ENCODE measurements at places on chromosomes 1 and 21.

DNA sequence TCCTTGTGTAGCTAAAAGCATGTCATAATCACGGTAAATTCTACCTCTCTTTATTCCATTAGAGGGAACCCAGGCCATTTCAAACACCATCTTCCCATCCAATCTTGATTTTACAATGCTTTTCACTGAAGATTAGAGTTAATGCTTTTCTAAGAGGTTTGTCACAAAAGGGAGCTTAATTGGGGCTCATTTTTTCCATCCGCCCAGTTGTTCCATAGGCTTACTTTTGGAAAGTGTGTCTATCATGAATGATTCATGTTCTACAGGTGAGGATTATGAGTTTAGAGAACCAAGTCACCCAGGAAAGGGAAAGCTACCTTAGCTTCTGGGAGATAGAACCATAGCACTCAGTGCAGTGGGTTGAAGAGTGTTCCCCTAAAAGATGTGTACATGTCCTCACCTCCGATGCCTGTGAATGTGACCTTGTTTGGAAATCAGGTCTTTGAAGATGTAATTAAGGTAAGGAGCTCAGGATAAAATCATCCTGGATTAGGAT, 286.9 kb upstream of the RUNX1 start:
- DNase-seq = no peak

GRCh38 chr21:28761674-28762356, 230.9 kb downstream of the LTN1 start:
- DNase-seq = no peak

GRCh38 chr1:214385428-214385827, 104.5 kb downstream of the SMYD2 start:
- no peak for DNase-seq

DNA sequence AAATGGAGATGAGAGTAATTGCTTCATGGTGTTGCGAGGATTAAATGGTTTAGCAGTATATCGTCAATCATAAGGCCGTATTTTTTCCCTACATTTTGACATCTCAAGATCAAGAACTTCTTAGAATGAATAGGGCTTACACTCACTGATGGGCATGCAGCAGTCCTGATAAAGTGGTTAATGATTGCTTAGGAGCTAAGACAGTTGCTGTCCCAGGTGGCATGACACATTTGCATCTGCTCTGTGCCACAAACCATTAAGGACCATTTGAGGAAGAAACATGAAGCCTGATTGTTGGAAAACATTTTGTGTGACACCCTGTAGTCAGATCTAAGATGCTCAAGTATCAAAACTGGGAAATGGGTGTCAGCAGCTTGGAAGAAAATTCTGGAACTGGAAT, 81.0 kb upstream of the SGIP1 start:
- no peak for DNase-seq

DNA sequence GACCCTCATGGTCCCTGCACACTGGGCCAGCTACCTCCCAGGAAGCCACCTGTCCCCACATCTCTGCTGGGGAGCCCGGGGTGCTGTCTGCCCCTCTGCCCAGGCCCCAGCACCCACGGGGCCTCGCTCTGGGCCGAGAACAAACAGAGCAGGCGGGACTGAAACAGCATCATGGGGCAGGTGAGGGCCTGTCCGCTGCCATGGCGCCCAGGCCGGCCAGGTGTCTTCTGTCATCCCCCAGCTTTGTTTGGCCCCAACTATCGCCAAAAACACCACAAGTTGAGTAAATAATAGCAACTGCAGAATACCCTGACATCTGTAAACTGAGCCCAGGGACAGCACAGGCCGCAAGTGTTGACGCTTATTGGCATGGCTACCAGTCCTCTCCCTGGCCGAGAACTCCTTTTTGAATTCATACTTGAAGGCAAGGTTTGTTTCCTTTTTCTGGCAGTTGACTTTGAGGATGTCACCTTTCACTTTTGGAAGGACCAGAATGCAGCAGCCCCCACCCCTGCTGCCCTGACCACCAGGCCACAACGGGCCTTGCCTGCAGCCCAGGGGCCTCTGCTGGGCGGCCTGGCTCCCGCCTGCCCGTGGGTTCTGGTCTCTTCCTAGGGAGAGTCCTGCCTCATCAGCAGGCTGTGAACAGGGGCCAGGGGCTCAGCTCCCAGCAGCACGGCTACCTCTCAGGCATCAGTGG, 152.7 kb downstream of the CASZ1 start:
- no peak for DNase-seq

GRCh38 chr1:33660956-33661355, 188.5 kb downstream of the ZSCAN20 start:
- no peak for DNase-seq

- DNase-seq = no peak
Observed at GRCh38 chr21:42096566-42096965, 25.4 kb downstream of the UMODL1 start.

GRCh38 chr1:42385283-42385682, 4.7 kb downstream of the RIMKLA start:
- no peak for DNase-seq

- DNase-seq = peak; percentile 10
Observed at GRCh38 chr1:1929639-1930545, 10.8 kb upstream of the TMEM52 start.

GRCh38 chr21:38268864-38269575, 12.2 kb downstream of the KCNJ15 start:
- no peak for DNase-seq

- DNase-seq = no peak
Observed at GRCh38 chr1:20634065-20634593, 871 bp downstream of the PINK1 start.

GRCh38 chr1:57736940-57737339, 313.1 kb upstream of the DAB1 start:
- no peak for DNase-seq

GRCh38 chr1:47725000-47725473, 272.1 kb downstream of the TRABD2B start:
- no peak for DNase-seq

DNA sequence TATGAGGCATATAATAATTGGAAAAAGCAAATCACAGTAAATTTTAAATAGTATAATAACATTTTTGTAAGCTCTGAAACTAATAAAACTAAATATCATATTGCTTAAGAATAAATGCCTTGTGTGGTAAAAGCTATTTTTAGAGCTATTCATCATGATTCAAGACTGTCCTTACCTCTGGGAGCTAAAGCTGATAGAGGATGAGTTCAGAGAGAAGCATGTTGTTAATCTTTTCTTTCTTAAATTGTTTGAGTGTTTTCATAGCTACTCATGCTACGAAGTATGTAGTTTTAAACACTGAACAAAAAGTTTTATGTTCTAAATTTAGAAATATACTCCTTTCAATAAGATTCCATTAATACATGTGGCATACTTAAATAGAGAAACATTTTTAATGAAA, 30.5 kb downstream of the IFI16 start:
- DNase-seq = no peak

DNA sequence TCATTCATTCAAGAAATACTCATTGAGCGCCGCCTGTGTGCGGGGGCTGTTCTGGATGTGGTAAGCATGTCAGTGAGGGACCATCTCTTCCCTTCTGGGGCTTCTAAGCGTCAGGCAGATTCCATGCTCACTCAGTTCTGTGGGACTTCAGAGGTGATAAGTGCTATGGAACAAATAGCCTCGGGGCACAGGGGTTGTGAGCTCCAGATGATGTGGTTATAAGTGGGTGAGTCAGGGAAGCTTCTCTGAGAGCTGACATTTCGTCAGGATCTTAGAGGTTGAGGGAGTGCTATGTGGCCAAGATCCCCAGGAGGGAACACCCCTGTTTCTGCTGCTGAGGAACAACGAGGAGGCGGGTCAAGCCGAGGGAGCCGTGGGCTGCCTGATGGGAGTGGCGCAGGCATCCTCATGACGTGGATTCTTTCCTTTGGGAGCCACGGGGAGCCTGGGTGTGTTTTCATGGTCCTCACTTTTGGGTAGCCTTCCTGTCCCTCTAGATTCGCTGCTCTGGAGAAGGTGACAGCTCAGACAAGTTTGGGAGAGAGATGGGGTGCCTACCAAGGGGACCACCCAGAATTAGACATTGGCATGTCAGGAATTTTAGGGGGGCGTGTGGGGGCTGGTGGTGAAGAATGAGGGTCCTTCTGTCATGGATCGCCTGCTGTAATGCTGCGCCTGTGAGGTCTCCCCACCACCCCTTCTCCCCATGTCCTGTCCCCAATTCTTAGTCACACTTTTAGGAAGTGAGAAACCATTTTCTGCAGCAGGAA, 38.5 kb downstream of the HUNK start:
- no peak for DNase-seq

- no peak for DNase-seq
Observed at GRCh38 chr1:5637171-5637570, 355.1 kb downstream of the NPHP4 start.

- DNase-seq = no peak
Observed at GRCh38 chr1:186492531-186493291, 31.8 kb upstream of the PDC start.

GRCh38 chr1:150152772-150153456, 3.2 kb downstream of the PLEKHO1 start:
- DNase-seq = no peak

- peak; percentile 60 for DNase-seq
Observed at GRCh38 chr1:8427493-8427892, 109.6 kb downstream of the SLC45A1 start.

- no peak for DNase-seq
Observed at GRCh38 chr1:228270032-228270431, 62.2 kb downstream of the OBSCN start.

- DNase-seq = no peak
Observed at GRCh38 chr1:20348326-20348915, 57.7 kb downstream of the VWA5B1 start.

DNA sequence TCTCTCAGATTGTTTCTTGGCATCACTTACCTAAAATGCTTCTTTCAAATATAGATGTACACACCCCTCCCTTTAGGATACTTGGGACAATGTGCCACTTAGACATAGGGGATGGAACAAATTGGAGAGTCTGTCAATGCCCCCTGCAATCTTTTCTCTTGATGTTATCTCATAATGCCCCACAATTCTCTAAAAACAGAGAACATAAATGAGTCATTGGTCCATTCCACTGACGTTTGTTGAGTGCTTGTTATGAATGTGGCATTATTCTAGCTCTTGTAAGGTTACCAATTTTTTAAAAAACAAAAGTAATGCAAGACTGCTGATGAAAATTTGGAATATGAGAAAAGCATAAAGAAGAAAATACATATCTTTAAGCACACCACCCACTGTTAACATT, 5.6 kb upstream of the SMIM11 start:
- no peak for DNase-seq

- no peak for DNase-seq
Observed at GRCh38 chr1:240508950-240509349, 103.0 kb downstream of the GREM2 start.

GRCh38 chr21:41024746-41025254, 143.2 kb upstream of the BACE2 start:
- DNase-seq = no peak

- no peak for DNase-seq
Observed at GRCh38 chr21:42236014-42236413, 17.1 kb downstream of the ABCG1 start.

DNA sequence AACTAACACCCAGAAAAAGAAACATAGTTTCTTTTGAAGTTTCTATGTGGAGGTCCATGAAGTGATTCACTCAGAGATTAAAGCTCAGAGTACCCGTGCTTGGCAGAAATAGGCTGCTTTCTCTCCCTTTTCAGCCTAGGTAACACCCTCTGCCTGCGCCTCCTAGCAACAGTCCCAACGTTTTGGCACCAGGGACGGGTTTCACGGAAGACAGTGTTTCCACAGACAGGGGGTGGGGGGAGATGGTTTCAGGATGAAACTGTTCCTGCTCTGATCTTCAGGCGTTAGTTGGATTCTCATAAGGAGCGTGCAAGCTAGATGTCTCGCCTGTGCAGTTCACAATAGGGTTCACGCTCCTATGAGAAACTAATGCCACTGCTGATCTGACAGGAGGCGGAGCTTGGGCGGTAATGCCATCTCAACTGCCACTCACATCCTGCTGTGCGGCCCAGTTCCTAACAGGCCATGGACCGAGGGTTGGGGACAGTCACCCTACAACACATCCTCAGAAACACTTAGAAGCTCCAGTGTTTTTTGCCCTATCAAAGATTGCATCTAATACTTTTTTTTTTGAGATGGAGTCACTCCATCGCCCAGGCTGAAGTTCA, 53.2 kb downstream of the CHML start:
- no peak for DNase-seq

DNA sequence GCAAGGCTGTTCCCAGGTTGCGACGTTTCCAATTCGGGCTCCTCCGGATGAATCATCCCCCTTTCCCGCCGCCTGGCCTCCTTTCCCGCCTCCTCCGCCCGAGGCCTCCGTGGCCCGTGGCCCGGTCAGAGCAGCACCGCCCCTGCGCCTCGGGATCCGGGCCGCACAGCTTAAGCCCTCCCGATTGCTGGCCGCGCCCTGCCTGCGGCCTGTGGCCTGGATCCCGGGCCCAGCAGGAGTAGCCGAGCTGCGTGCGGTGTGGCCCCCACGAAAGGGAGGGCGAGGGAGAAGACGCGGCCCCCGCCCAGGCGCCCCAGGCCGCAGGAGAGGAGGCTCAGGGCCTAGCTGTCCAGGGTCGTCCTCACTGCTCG, 1.0 kb downstream of the TMEM200B start:
- no peak for DNase-seq

DNA sequence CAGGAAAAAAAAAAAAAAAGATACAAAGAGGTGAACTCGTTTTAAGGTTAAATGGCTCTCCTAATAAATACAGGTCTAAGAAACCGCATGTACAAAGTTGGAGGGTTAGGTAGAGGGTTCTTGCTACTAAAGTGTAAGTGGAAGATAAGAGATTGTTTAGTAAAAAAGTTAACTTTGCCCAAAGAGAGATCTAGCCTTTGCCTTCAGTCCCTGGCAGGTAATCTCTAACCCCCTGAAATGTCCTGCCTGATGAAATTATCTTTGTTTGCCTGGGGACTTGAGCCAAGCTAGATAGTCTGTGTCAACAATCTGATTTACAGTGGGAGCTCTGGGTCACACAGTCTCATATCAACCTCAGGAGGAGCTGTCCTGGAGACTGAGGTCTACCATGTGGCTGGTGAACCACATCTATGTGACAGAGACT, 57.6 kb downstream of the TRIM33 start:
- DNase-seq = no peak

DNA sequence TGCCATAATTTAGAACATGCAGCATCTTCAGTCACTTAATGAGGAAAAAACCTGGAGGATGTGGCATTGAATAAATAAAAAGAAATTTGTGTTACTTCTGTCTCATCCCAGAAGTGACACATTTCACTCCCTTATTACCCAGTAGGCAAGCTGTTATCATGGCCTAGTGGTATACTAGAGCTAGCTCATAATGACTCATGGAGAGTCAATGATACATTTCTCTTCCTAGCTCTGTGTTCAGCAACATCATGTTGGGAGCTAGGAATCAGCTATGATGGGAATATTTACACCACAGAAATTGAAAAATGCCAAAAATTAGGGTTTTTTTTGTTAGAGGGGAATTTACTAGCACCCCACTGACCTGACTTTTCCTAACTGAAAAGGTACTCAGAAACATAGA, 182.7 kb downstream of the HMCN1 start:
- no peak for DNase-seq

DNA sequence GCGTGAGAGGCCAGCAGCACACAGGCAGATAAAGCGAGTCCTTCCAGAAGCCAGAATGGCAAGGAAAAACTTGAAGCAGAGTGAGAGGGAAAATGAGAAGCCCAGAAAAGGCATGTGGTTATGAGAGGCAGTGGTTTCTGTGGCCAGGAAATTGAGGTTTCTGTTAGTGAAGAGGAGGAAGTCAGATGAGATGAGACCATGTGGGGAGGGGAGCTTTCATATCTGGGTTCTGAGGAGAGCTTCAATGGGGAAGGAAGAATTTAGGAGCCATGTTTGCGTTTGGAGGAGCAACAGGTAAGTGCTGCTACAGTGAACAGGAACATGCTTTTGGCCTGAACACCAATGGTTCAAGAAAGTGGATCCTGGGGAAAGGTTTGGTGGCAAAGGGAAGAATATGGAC, 6.1 kb upstream of the CD1A start:
- peak; percentile 48 for DNase-seq

GRCh38 chr21:44994047-44994694, 54.3 kb downstream of the SLX9 start:
- DNase-seq = no peak
